Skeletal muscle cell (primary cell): ENCODE measurements at places on chromosomes 11 and 22.

DNA sequence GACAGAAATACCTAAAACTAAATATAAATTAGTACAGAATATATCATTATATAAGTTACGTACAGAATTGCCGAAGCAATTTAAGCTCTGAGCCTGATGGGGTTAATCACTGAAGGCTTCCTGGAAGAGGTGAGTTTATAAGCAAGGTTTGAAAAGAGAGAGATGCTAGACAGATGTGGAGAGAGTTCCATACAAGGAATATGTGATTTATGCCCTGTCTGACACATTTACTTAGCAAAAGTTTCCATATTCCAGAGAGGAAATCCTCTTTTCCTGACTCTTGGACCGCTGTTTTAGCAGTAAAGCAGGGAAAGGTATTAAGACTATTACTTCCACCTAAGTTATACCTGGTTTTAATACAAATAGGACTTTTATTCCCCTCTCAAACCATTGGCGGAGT, 65.1 kb downstream of the DBX1 start:
- DNase-seq: no peak

- peak; percentile 19 for DNase-seq
Observed at GRCh38 chr11:91926965-91927364, 297.7 kb upstream of the FAT3 start.

- no peak for DNase-seq
Observed at GRCh38 chr11:76990628-76991027, 43.6 kb upstream of the B3GNT6 start.

GRCh38 chr11:120105576-120105975, 32.3 kb downstream of the TRIM29 start:
- DNase-seq: no peak

GRCh38 chr11:70641369-70641768, 243.0 kb downstream of the CTTN start:
- no peak for DNase-seq

- DNase-seq: no peak
Observed at GRCh38 chr22:25167082-25167481, 32.6 kb upstream of the CRYBB3 start.

DNA sequence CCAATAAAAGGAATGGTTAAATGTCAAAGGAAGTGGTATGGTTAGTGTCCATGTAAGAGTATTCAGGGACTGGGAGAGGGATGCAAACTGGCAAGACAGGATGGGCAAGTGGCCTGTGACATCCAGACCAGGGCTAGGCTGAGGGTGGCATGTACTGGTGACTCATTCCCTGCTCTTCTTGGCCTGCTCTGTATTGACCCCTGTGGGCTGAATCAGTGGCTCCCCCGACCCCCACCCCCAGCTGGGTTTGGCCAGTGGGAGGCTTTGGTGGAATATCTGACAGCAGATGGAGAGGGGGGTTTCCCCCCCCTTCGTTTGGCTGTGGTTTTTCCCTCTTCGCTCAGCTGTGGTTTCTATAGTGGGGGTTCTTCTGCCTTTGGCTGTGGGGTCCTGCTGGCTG, 87.7 kb downstream of the CSNK2A3 start:
- DNase-seq: no peak
